ENCODE measurements at places on chromosomes 16 and 17.

- DNase-seq: no peak
Observed at GRCh38 chr17:58165981-58166380, 801 bp upstream of the OR4D2 start.

- no peak for DNase-seq
Observed at GRCh38 chr17:59547131-59547915, 18.1 kb upstream of the DHX40 start.

- DNase-seq: no peak
Observed at GRCh38 chr17:17455173-17455572, 21.6 kb upstream of the MED9 start.

DNA sequence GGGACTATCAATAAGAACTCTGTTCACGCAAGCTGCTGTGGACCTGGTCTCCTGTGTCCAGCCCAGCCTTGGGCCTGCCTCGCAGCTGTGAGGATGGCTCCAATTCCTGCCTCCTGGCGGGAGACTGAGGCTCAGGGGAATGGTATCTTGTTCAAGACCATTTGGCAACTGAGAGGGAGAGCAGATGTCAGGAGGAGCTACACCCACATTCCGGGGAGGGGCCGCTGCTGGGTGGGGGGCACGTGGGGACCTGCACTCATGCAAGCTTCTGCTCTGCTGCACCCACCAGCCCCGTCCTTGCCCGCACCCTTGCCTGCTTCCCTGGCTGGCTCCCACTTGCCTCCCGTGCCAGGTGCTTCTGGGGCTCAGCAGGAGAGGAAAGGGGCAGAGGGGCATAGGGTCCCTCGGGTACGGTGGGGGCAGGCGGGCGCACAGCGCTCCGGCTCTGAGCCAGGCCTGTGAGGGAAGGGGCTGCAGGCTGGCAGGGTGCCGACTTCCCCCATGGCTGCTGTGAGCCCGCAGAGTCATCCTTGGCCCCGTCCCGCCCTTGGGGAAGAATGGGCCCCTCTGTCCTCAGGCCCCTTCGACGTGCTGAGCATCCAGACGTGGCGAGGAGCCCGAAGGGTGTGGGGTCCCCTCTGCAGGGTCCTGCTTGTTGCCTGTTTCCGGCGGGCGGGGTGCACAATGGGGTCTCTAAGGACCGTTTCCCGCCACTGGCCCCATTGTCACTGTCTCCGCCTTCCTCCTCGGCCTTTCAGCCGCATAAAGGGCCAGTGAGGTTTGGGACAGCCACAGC is 2.7 kb downstream of the METRN start:
- no peak for DNase-seq

GRCh38 chr17:67056746-67057490 is 12.6 kb downstream of the CACNG1 start:
- no peak for DNase-seq

- no peak for DNase-seq
Observed at GRCh38 chr17:45190503-45191255, 29.0 kb downstream of the HEXIM2 start.

DNA sequence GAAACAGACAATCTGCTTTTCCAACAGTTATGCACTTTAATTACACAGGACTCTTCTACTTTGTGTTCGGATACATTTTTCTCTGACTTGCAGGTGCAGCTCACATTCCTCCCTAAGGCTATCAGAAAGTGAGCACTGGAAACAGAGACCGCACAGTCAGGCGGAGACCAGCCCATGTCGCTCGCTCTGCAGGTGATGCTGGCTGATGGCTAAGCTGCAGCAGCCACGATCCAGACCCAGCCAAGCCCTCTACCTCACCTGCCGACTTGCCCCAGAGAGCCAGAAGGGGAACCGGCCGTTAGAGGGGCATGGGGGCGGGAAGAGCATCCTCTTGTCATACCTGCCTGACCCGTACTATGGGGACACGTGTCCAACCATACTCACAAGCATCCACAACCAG is 33.8 kb downstream of the MAP1LC3B start:
- no peak for DNase-seq

- DNase-seq: peak; percentile 42
Observed at GRCh38 chr16:88743693-88744576, 37.6 kb downstream of the CTU2 start.

DNA sequence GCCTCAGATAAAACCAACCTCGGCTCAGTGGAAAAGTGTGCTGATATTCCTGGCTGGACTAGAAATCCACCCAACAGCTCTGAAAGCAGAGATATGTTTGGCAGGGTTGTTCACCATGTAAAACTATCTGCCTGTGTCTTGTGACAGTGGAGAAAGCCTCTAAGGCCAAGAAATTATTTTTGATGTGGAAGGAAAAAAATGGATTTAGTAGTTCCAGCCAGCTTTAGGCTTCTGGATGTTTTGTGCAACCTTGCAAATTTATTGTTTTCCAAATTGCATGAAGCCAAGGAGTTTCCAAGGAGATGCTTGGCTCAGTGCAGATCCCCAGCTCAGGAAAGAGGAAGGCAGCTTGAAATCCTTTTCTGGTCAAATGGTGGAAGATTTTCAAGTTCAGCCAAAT is 31.6 kb downstream of the TEKT5 start:
- DNase-seq: no peak

DNA sequence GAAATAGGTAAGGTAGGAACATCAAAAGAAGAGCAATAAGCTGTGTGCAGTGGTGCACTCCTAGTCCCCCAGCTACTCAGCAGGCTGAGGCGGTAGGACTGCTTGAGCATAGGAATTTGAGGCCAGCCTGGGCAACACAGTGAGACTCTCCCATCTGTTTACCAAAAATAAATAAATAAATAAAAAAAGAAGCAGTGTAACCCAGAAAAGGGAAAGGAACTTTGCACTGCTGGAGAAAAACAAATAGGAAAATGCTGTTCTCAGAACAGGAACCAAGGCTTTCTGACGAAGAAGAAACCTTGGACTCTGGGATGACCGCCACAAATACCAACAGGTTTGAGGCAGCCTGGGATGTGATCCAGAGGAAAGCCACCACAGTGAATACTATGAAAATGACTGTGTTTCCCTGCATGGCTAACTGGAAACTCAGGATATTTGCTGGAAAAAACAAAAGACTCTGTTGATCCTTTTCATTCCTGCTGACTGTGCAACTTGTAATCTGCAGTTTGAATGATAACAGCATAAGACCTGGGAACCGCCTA is 41.2 kb downstream of the TTC19 start:
- DNase-seq: no peak

GRCh38 chr17:6232732-6233101 is 162.5 kb downstream of the WSCD1 start:
- DNase-seq: no peak

GRCh38 chr17:33385133-33385532 is 92.0 kb upstream of the ASIC2 start:
- no peak for DNase-seq

DNA sequence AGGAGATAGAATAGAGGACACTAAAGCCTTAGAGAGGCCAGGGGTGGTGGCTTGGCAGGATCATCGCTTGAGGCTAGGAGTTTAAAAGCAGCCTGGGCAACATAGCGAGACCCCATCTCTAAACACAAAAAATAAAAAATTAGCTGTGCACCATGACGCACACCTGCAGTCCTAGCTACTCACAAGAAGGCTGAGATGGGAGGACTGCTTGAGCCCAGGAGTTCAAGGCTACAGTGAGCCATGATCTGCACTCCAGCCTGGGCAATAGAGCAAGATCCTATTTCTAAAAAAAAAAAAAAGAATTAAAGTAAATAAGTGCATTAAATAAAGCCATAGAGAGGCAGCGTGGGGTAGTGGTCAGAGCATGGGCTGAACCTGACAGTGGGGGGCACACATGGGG is 19.1 kb downstream of the SBK1 start:
- DNase-seq: no peak

- DNase-seq: peak; percentile 75
Observed at GRCh38 chr17:16217002-16217635, at the start of gene PIGL. Gene PIGL (plus strand): TSS chr17:16217210. CDS start chr17:16217227, 17 bp downstream.

GRCh38 chr17:55347341-55347740 is 74.3 kb downstream of the MMD start:
- DNase-seq: no peak

- no peak for DNase-seq
Observed at GRCh38 chr17:31224366-31224765, 72.7 kb downstream of the OMG start.

GRCh38 chr16:54545854-54546511 is 259.4 kb upstream of the IRX3 start:
- no peak for DNase-seq

- no peak for DNase-seq
Observed at GRCh38 chr16:56367764-56368163, 57.6 kb downstream of the AMFR start.

- no peak for DNase-seq
Observed at GRCh38 chr17:55286681-55287589, 22.2 kb downstream of the HLF start.

GRCh38 chr16:55250701-55251100 is 73.3 kb upstream of the IRX6 start:
- DNase-seq: no peak

DNA sequence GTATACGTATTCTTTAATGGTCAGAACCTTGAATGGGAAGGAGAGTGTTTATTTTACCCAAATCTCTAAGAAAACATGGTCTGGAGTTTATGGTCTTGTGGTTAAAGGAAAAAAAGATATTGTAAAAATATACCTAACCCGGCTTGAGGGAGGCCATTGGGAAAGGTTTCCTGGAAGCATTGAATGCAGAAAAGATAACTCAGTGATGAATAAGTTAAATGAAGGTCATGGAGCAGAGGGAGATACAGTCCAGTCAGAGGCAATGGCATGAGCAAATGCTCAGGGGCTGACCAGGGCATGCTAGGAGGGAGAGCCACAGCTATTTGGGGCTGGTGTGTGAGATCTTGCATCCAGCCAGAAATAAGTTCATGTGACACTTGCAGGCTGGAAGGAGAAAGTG is 430.4 kb upstream of the CDH5 start:
- no peak for DNase-seq

DNA sequence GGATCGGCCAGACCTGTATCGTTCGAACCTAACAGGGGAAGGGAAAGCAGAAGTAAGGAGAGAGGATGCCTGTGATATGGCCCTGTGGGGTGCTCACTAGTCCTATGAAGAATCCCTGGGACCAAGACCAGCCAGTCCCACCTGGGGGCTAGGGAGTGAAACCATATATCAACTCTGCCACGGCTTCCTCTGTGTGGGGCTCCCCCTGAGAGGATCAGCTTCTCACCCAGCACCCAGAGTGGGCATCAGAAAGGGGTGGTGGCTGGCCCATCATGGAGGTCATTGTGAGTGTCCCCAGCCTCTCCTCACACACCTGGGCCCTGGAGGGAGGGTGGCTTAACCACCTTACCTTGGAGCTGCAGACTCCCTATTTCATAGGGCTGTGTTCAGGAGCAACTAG is 30.1 kb upstream of the SREBF1 start:
- DNase-seq: no peak

- DNase-seq: no peak
Observed at GRCh38 chr16:11087691-11088073, 143.3 kb downstream of the CLEC16A start.

DNA sequence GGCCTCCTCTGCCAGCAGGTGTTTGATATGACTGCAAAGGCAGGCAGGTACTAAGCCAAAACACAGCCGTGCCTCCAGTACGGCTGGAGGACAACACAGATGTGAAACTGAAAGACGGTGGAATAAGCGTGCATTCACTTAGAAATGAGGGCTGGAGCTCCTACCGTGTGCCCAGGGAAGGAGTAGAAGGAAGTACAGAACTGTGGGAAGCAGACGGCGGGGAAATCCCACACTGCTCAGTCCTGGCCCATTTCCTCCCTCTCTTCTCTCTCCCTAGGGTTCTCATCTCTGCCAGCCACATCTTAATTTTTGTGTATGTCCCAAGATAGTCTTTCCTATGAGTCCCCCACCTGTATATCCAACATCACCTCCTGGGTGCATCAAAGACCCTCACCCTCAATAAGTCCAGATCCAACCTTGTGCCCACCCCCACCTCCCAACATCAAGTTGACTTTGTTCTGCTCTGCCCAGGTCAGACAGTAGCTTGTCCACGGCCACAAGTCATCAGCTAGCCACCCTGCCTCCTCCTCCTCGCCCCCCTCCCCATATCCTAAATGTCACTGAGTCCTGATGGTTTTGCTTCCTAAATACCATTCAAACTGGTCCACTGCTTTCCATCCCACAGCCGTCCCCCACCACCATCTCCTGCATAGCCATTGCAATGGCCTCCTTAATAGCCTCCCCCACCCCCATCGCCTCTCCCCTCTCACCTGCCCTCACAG is 77.1 kb upstream of the RPL38 start:
- no peak for DNase-seq

DNA sequence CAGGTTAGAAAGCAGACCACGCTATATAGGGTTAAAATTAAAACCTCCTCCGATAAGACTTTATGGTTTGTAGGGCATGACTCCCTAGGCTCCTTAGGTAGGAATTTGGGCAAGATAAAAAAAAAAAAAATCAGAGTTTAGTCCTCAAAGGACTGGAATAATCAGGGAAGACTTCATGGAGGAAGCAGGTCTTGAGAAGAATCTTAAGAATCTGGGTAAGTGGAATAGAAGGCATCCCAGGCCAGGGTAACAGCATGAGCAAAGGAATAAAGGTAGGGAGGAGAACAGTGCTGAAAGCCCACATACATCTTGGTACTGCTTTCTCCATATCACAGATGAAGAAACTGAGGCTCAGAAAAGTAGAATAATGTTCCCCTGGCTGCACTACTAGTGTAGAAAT is 15.4 kb downstream of the SLC46A1 start:
- no peak for DNase-seq

- no peak for DNase-seq
Observed at GRCh38 chr17:43907998-43908721, 824 bp upstream of the MPP2 start.
